ENCODE measurements at places on chromosomes 7 and 10.
A peak's percentile ranks its signal among the peaks of the same experiment; 100 is the strongest.

- DNase-seq = no peak
Observed at GRCh38 chr7:49783446-49783845, 10.0 kb downstream of the VWC2 start.

- no peak for DNase-seq
Observed at GRCh38 chr10:87827681-87828080, 9.7 kb upstream of the ATAD1 start.

GRCh38 chr7:129746857-129747529 lies 135.5 kb downstream of the NRF1 start:
- no peak for DNase-seq

GRCh38 chr7:6035686-6036085 lies 4.5 kb downstream of the ANKRD61 start:
- no peak for DNase-seq

DNA sequence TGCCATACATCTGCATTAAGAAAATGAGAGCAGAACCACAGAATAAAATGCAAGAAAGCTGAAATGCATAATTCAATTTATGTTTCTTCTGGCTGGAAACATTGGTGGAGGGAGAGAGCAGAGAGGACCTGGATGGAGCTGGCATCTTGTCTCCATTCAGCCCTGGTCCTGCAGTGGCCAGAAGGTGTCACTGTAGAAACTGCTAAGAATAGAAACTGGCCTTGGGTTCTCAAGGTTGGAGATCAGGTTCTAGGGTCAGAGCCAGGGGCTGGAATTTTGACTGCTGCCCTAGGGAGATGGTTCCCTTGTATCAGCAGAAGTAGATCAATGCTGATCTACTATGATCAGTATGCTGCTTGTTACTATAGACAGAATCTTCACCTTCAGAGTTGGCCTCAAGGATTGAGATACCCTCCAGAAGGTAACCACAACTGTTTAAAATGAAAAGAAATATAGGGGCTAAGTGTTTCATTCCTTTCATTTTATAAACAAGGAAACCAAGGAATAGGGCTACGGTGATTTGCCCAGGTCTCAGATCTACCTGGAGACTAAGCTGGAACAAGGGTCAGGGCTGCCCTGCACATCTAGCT lies 13.1 kb downstream of the TAS2R41 start:
- DNase-seq = no peak

DNA sequence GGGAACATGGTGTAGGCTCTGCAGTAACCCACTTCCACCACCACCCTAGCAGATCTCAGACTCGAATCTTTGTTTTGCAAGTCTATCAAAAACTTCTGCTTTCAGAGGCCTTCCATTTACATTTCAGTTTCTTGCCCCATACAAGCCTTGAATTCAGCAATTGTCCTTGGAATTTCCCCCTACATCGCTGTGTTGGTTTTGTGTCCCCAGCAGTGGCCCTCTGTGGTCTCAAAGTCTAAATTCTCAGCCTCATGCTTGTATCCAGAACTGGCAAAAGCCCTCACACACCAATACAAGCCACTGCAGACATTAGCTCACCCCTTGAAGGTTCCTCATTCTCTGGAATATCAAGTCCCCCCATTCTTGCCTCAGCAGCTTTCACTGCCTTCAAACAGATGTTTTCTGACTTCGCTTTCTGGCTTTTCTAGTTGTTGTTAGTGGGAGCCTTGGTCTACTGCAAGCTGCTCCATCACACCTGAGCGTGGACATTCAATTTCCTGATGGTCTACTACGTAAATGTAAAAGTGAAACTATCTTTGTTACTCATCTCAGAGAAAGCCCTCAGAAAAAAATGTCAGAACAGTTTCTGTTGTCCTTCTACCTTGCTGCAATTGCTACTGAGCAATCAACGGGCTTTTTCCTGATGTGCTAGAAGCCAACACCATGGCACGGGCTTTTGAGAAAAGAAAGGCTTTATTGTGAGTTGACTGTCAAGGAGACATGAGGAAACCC lies 1.8 kb upstream of the NUB1 start:
- no peak for DNase-seq

- no peak for DNase-seq
Observed at GRCh38 chr7:13476881-13477444, 512.5 kb downstream of the ETV1 start.

DNA sequence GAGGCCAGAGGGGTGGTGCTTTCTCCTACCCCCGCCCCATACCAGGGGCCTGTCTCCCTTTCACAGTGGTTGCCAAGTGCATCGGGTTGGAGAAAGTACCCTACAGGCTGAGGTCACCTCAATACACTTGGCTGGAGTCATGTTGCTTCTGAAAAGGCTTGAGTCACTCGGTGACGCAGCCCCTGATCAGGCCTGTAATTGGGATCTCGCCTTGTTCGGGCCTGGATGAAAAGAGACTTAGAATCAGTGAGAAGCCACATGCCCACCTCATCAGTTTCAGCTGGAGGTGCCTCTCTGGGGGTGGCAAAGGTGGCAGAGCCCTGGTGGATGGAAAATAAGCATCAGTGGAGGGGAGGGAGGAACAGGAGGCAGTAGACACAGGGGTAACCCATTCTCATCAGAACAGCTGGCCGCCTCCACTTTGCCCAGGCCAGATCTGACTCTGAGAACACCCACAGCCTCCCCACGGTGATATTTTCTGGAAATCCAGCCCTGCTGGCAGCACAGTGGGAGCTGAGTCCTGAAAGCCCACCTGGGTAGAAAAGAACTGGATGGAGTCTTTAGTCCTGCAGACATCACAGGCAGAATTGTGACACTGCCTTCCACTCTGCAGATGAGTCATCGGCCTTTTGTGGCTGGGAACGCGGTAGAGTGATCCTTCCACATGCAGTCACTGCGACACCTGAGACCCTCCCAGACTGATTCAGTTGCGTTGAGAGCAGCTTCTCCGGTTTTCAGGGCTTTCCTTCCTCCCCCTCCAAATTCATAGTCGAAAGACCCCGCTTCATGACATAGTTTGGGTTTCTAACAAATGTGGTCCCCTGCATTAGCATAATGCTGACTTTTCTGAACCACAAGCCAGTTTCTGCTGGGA lies 108.0 kb downstream of the GRK5 start:
- peak; percentile 63 for DNase-seq

- DNase-seq = no peak
Observed at GRCh38 chr7:7554021-7554432, 12.7 kb upstream of the MIOS start.

DNA sequence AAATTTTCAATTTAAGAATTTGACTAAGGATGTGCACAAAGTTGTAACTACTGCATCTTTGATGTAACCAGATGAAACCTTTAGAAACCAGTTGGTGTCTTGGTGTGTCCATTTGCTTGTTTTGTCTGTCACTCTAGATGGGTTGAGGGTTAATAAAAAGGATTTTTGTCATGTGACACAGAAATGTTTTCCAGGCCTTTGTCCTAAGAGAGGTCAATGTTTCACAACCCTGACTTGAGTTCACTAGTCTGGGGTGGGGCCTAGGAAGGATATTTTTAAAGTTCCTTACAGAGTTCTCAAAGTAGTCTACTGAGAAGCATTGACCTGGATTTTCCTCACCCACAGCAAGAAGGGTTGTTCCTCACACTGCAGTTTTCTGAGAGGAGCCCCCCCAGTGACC lies 90.3 kb downstream of the HERPUD2 start:
- DNase-seq = no peak

DNA sequence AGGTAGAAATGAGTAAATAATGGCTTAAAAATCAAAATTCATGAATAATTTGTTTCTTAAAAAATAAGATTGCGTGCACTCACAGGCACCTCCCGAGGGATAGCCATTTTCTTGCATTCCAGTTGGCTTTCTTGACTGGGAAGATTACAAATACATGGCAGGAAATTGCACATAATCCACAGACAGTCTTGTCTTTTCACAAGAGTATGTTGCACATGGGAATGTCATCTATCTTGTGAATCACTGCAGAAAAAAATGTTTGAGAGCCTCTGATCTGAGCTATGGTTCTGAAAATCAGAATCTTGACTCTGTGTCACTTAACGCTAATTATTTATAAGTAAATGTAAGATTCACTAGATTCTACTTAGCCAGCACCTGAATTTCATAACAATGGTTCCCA lies 74.1 kb upstream of the PRKG1 start:
- DNase-seq = no peak

DNA sequence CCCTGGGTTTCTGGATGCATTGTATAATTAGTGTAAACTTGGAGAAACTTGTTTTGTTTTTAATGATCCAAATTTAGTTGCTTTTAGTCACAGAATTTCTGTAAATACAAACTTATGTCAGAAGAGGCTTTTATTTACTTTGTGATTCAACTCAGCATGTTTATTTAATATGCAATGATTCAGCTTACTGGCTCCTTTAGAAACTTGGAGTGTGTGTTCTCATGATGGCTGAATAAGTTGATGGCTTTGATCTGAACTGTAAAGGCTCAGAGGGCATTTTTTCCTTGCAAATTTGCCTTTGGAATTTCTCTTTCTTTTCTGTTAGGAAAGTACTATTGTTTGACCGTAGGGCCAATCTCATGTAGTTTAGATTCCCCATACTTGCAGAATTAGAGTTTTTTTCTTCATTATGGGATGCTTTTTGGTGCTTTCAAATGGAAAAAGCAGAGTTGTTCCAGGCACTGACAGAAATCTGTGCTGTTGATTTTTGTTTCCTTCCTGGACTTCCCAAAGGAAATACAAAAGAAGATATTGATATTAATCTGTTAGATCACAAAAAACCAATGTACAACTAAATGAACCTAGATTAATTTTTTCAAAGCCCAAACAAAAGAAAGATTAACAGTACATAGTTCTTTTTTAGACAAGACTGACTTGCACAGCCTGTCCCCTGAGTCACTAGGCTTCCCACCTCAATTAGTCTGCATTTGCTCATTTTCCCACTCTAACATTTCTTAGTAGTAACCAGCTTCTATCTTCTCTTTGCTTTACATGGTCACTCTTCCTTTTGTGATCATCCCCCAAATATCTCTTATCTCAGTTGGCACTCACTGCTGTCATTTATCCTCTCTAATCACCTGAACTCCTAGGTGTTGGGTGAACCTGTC lies 96.8 kb upstream of the AGR3 start:
- peak; percentile 34 for DNase-seq

GRCh38 chr10:60781661-60782060 lies 3.4 kb downstream of the CDK1 start:
- no peak for DNase-seq

DNA sequence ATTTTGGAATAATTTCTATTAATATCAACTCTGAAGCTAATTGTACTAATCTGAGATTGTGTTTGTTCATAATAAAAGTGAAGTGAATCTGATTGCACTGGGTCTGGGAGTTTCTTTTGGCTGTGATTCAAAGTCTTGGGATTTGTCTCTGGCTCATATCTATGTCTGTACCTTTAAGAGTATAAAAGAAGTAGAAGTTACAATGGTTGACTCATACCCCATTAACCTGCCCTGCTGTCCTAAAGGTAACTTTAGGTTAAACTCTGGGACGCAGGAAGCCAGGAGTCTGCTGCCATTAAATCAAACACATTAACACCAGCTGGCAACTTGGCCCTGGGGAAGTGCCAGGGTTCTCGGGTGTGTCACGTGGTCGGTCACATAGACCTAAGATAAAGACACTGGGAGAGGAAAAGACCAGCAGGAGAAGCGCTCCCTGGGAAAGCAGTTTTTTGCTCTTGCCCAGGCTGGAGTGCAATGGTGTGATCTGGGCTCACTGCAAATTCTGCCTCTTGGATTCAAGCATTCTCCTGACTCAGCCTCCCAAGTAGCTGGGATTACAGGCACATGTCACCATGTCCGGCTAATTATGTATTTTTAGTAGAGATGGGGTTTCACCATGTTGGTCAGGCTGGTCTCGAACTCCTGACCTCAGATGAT lies 17.8 kb downstream of the SCD start:
- DNase-seq = peak; percentile 47

DNA sequence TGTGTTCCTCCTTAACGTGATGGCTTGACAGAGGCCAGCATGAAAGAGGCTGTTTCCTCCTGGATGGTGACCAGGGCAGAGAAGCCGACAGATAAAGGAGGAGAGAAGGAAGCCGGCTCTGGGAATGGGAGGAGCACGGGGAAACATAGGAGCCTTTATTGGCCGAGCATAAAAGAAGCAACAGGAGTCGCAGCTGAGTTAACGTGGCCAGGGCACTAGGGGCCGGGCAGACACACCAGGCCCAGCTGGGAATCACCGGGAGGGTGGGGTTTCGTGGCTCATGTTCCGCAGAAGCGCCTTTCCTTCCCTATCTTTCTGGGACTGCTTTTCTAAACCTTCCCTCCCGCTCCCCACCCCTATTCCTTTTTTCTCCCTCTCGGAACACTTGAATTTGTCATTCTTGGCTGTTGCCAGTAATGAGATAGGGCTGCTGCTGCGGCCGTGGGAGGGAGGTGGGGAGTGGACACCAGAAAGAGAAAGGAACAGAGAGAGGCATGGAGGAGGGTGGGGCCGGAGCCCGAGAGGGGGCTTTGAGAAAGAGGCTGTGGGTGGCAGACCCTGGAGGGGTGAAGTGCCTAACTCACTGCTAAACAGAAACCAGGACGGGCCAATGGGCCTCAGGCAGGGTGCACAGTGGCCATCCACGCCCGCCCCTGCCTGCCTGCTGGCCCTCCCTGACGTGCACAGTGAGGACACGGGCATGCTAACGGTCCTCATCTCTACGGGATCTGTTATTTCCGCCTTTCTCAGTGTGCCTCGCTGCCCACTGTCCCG lies 65.2 kb downstream of the COL13A1 start:
- peak; percentile 64 for DNase-seq

DNA sequence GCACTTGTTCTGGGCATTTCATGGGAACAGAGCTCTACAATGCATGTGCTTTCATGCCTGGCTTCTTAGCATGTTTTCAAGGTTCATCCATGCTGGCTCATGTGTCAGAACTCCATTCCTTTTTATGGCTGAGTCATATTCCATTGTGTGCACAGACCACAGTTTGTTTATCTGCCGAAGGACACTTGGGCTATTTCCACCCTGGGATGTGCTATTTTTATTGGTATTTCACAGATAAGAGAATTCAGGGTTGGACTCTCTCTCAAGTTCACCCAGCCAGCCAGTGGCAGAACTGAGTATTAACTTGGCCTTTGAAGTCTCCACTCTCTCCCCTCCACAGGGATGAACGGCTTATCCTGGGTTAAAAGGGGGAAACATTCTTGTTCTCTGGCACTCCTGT lies 190.7 kb upstream of the GPR26 start:
- no peak for DNase-seq

DNA sequence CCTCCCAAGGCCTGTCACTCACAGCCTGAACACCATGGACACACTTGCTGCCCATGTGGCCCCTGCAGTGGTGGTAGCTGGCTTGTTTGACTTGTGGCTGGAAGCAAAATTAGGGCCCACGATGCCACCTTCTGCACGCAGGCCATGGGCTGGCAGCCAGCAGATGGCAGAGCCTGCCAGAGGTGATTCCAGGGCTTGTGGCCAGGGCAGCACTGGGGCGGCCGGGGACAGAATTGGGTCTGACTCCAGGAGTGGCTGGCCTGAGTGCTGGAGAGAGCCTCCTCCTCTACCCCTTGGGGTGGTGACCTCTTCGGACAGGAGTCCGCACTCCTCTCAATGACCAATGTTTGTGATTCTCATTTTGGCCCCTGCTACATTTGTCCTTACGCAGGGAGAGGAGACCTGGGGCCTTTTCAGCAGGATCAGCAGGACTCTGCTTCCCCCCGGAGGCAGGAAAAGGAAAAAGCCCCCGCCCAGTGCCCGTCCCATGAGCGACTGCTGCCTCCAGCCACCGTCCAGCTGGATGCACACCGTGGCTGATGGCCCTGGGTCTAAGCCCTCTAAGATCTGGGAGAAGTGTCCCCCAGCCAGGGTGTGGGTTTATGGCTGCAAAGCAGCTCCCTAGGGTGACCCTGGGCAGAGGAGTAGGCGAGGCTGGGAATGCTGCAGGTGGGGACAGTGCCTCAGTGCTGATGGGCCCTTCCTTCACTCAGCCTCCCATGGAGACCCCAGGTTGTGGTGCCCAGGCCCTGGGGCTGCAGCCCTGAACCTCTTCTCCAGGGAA lies 26.5 kb downstream of the DNAJB12 start:
- peak; percentile 43 for DNase-seq
